ENCODE measurements at places on chromosomes 16 and 17.

DNA sequence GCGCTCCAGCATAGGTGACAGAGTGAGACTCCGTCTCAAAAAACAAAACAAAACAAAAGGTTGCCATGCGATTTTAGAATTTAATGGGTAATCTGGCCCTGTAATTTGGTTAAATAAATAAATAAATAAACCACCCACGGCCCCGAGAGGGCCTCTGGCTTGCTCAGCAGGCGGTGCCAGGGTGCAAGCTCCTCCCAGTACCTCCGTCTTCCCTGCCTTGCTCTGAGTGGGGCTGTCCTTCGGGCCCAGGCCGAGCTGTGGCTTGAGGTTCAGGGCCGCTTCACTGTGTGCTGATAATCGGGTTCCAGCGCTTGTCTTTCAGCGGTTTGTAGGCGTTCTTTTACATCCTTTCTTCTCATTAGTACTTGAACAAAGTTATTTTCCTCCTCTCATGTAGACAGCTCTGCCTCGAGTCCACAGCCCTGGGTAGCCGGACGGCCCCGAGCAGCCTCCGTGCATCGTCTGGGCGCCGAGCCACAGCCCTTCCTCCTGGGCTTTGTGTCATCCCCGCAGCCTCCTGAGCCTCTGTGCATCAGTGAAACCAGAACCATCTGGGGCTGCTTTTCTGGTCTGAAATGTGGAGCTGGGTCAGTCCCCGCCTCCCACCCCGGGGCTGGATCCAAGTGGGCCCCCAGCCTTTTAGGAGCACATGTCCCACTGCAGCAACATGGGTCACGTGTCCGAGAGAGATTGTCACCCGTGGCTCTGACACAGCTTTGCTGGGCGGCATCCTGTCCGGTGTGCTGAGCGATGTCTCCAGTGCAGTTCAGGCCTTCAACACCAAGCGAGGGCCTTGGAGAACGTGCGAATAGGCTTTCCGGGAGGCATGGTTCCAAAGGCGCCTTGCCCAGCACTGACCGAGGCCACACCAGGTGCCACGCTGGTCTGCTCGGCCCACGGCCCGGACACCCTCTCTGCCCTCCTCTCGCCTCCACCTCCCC, 157.4 kb upstream of the CHMP6 start:
- DNase-seq = no peak

- no peak for DNase-seq
These were observed 33.3 kb downstream of the CD300LF start for GRCh38 chr17:74679374-74679773.

DNA sequence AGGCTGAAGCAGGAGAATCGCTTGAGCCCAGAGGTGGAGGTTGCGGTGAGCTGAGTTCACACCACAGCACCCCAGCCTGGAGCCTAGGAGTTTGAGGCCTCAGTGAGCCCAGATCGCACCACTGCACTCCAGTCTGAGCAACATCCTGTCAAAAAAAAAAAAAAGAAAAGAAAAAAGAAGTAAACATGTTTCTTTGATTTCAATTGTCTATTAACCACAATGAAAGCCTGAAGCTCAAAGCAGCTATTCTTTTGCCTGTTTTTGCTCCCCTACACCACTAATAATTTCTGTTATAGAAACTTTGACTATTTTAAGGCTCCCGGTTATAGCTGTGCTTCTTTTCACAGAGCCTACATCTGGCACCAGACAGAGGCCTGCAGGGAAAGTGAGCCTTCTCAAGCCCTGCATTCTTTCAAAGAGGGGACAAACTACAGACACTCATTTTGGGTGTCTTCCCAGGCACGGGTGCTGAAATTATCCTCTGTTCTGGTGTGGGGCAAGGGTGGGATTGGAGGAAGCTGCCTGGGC, 14.2 kb upstream of the SLC52A1 start:
- DNase-seq = no peak

- no peak for DNase-seq
These were observed 380.3 kb downstream of the SNX29 start for GRCh38 chr16:12356632-12357340.

DNA sequence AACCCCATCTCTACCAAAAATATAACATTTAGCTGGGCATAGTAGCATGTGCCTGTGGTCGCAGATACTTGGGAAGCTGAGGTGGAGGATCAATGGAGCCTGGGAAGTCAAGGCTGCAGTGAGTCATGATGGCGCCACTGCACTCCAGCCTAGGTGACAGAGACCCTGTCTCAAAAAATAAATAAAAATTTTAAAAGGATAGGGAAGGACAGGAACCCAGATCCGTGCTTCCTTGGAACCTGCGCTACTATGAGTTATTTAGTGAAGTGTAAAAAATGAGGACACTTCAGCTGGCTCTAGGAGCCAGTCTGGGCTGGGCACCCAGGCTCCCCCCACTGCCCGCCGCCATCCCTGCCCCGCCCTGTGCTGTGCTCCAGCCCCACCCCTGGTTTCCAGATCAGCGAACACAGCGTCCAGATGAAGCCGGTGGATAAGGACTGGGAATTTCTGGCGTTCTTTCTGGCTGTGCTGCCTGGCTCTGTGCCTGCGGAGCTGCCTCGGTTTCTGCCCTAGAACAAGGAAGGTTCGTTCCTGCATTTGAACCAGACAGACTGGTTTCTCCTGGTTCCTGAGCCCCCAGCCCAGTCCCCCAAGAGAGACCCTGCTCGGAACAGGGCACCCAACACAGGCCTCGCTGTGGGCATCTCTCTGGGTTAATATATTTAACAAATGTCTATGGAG, 18.5 kb downstream of the PLLP start:
- no peak for DNase-seq

GRCh38 chr16:54930005-54930868, at the start of gene IRX5:
Gene IRX5, plus strand, starts transcription at chr16:54930865. Its CDS starts 334 bp downstream, at chr16:54931199.
- DNase-seq = peak; percentile 45

- no peak for DNase-seq
These were observed 309.6 kb downstream of the KCNJ2 start for GRCh38 chr17:70478902-70479301.

GRCh38 chr17:77657839-77658238, 300.7 kb upstream of the TNRC6C start:
- no peak for DNase-seq

- no peak for DNase-seq
These were observed 2.4 kb downstream of the GSDMA start for GRCh38 chr17:39965017-39965699.

- DNase-seq = no peak
These were observed 249.8 kb downstream of the CDH11 start for GRCh38 chr16:64872101-64872500.

GRCh38 chr16:69566240-69566980, 644 bp downstream of the NFAT5 start:
- no peak for DNase-seq

- no peak for DNase-seq
These were observed 199.4 kb downstream of the AATF start for GRCh38 chr17:37148156-37148555.

DNA sequence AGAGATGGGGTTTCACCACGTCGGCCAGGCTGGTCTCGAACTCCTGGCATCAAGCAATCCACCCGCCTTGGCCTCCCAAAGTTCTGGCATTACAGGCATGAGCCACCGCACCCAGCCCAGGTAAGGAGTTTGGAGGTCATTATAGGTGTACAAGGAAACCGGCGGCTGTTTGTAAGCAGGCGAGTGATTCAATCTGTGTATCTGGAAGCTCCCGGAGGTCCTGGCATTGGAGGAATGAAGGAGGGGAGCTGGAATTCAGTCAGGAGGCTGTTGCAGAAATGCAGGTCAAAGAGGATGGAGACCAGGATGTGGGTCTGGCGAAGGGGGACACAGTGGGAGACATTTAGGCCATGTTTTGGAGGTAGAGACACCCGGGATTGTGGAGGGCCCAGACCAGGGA, 18.8 kb downstream of the CDC42EP4 start:
- no peak for DNase-seq

GRCh38 chr17:27413315-27413714, 42.9 kb upstream of the KSR1 start:
- no peak for DNase-seq

DNA sequence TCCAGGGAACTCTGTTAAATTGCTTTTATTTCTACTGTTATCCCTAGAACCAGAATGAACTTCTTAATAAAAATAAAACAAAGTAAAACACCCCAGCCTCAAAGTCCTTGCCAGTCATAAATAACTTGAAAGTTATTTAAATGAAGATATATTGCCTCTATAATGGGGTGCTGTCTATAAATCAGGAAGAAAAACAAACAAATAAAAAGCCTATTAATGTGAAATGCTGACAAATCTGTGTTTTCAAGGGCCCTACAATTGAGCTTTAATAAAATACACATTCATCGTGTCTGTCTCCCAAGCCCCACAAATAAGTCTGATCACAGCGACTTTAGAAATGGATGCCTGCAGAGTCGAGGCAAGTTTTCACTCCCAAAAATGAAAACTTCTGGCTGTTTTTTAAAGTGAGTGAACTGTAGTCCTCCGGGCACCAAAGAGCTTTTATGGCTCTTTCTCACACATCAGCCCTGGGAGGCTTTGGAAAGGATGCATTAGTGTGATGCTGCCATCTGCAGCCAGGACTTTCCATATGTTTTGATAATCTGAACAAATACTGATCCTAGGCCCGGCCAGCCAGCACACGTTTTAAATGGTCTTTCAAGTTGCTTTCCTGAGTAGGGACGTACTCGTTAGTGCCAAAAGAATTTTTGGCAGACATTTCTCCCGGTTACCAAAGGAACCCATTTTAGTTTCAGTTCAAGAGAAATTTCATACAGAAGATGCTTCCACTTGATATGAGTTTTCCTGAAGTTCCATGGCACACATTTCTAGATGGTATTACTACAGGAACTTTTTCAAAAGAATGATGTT, 16.3 kb downstream of the NACA2 start:
- DNase-seq = peak; percentile 4

- DNase-seq = no peak
These were observed 4.6 kb upstream of the EMP2 start for GRCh38 chr16:10584981-10585438.

- DNase-seq = no peak
These were observed 40.3 kb downstream of the CBFA2T3 start for GRCh38 chr16:88936556-88937205.

DNA sequence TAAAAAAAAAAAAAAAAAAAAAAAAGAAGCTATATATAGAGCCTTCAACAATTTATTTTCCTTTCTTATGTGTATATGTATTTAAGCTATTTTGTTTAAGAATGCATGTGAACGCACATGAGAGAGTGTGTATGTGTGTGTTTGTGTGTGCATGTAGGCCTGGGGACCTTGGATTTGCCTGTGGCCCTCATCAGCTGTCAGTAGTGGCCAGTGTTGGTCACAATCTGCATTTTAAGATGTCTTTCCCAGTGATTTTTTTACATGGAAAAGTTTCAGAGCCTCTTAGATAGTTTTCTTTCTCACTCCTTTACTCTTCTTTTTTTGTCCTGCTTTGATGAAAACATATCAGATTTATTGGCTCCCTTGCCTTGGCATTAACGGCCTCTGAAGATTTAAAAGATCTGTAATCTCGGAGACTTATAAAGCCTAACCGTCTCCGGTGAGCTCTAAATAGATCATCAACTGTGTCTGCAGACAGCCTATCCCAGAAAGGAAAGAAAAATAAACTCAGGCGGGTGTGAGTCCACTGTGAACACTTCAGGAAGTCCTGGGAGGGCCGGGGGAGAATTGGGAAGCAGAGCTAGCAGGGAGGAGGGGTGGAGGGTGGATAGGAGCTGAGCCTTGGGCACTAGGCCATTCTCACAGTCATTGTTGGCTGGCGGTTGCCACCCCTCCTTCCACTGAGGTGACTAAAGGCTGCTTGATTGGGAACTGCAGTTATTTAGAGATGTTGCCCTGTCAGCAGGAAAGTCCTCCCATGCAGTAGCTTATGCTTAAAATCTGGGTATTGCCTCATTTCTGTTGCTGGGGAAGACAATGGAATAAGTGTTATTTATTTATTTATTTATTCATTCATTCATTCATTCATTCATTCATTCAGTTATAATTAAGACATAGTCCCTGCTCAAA, 86.8 kb downstream of the WWP2 start:
- no peak for DNase-seq

DNA sequence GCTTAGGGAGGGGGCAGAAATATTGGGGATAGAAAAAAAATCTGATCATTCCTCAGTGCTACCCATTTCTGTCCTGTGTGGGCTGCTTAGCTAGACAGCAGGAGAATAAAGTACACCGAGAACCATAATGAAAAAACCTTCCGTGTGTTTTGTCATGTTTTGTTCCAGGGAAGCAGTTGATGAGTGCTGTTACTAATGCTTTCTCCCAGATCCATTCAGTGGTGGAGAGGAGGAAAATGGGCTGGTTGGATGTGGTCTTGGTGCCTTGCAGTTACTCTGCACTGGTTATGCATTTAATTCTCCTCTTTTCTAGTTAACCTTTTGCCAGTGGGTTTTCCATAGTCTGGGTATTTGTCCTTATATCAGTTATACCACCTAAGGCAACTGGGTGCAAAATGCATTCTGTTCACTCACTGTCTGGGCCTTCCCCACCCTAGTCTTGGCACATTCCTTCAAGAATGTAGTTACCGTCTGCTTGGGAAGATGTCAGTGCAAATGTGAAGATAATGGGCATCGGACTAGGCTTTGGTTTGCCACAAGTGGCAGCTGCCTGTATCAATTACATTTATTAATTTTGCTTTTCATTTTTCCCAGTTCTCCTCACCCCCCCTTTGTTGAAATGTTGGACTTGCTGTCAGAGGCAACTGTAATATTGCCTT, 9.3 kb upstream of the TBKBP1 start:
- DNase-seq = no peak

DNA sequence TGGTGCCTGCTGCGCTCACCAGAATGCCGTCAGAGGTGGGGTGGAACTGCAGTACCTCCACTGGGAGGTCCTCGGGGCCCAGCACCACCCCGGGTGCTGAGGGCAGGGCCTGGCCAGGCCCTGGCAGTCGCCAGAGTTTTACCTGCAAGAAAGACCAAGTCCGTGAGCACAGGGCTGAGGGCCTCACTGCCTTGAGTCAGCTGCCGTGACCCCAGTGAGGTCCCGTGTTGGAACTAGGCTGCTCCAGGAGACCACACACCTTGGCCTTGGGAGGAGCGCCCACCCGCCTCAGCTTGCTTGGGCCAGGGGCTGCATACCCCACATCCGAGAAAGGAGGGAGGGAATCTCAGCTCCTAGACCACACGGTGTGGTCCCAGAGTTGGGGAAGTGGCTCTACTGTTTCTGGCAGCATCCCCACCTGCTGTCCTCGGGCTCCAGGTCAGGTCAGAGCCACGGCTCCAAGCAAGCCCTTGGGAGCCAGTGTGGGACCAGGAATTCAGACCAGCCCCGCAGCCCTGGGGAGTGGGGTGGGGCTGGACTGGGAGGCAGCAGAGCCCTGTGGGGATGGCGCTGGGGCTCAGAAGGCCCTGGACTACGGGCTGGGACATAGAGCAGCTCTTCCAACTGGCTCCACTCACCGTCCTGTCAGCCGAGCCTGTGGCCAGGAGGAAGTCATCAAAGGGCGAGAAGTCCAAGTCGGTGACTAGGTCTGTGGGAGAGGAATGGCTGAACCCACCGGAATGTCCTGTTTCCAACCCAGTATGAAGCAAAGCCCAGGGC, 8.7 kb downstream of the CORO7 start:
- DNase-seq = no peak

DNA sequence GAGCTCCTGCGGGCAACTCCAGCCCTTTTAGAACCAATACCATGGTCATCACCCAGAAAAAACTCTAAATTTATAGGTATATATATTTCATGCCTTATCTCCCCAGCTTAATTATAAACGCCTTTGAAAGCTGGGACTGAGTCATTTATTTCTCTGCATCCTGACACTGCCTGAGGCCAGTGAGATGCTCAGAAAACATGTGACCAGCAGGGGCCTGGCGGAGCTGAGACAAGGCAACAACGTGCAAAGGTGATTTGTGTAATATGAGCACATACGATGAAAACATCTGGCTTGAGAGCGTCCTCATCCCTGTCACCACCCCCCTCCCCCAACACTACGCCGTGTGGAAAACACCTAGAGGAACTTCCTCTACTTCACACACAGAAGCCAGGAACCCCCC, 22.7 kb downstream of the NXN start:
- no peak for DNase-seq

All from NCI-H1417 treated with DMSO at 0.1 percent for 48 hours (cell line).